Retina (tissue), 1 donor: ENCODE measurements at places on chromosomes 5 and 9.
A peak's percentile ranks its signal among the peaks of the same experiment; 100 is the strongest.

- DNase-seq: no peak
Observed at GRCh38 chr9:1028501-1029190, 21.5 kb upstream of the DMRT2 start.

DNA sequence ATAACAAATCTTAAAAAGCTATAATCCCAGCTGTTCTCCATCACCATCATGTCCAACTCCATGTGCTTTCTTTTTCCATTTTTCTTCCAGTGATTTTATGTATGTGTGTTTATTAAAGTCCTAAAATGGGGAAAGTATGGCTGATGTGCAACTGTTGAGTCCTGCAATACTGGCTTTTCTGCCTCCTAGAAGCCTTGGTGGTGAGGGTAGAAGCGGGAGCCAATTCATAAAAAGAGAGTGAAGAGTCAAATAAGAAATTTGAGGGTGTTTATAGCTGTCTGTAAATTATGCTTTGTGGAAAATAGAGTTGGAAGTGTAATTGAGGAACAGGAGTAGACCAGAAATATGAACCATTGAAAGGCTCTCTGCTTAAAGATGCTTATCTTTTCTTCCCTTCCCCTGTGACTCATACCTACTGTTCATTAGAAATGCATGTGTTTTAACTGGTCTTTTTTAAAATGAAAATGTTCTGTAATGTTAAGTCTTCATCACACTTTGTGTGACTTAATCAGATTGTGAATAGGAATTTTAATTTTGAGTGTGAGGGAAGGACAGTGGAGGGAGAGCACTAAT is 80.1 kb downstream of the ZCCHC7 start:
- no peak for DNase-seq

GRCh38 chr5:61969755-61970154 is 336.3 kb upstream of the KIF2A start:
- no peak for DNase-seq

DNA sequence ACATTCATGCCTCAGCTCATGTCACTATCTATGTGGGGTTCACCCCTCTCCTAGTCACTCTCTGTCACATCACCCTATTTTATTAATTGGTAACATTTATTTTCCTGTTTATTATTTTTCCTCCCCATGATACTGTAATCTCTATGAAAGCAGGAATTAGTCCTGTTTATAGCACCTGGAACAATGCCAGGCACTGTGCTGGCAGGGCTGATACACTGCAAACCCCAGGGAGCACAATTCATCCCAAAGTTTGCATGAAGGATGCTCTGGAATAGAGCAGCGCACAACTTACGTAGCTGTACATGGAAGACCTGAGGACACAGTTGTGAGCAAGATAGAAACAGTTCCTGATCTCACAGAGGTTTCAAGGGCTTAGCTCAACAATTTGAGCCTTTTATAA is 103.2 kb downstream of the NSG2 start:
- no peak for DNase-seq

- DNase-seq: peak; percentile 81
Observed at GRCh38 chr9:116959809-116960208, 272.7 kb downstream of the TRIM32 start.

DNA sequence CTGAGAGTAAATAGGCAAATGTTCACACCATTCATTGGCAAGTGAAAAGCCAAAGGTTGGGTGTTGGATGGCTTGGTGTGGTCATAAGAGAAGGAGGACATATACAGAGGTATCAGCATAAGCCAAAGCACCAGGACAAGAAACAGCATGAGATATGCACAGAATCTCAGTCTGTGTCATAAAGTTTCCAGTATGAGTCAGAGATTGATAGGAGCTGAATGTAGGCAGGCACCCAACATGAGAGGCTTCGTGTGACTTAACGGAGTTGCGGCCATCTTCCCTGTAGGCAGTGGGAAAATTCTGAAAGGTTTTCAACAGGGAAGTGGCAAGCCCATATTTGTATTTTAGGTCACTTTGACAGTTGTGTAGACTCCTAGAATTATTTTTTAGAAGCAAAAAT is 54.5 kb downstream of the SNCAIP start:
- DNase-seq: no peak

DNA sequence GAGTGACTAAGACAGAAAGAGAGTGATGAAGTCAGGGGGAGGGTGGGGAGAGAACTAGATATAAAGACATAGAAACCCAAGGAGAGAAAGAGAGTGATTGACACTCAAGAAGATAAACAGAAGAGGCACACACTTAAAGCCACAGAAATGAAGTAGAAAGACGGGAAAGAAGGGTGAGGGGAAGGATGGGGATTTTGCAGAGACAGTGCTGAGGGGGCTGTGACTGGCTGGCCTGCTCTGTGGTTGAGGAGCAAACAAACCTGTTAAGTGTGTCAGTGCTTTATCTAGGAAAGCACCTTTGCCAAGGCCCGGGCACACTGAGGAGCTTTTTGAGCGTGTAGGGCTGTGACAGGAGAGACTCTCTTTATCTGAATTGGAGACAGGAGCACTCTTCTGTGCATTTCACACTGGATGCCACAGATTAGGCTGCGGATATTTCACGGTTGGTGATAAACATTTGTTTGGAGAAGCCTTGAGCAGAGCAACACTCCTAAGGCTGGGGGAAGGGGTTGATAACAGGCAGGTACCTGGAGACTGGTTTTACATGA is 109.1 kb downstream of the DOCK2 start:
- DNase-seq: no peak

DNA sequence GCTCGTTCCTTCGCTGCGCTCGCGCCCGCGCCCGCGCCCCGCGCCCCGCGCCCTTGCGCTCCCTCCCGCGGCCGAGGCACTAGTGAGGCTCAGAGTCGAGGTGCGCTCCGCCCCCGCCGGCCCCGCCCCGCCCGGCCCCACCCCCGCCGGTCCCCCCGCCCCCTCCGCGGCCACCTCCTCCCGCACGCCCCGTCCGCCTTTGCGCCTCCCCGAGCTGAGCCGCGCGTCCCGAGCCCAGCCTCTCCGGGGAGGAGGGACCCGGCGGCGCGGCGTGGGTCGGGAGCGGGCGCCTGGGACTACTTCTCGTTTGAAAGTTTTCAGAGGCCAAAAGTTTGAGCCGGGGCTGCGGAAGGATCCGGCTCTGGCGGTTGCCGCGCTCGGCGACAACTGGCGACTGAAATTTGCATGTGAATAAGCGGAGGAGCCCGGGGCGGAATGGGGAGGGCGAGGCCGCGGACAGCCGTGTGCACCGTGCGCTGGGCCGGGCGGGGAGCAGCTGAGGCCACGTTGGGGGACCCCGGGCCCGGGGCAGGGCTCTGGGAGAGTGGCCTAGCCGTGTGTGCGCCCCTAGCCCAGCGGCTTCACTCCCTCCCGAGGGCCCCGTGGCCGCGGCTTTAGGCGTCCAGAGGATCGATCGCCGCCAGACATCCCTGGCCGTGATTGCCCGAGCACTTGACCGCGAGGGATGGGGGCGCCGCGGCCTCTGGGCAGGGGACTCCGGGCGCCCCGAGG is at the start of gene NOTCH1:
Gene NOTCH1 (minus strand): TSS at position 84 of the 732 bp plus-strand sequence. CDS start 262 bp downstream, outside the sequence.
- DNase-seq: peak; percentile 95

DNA sequence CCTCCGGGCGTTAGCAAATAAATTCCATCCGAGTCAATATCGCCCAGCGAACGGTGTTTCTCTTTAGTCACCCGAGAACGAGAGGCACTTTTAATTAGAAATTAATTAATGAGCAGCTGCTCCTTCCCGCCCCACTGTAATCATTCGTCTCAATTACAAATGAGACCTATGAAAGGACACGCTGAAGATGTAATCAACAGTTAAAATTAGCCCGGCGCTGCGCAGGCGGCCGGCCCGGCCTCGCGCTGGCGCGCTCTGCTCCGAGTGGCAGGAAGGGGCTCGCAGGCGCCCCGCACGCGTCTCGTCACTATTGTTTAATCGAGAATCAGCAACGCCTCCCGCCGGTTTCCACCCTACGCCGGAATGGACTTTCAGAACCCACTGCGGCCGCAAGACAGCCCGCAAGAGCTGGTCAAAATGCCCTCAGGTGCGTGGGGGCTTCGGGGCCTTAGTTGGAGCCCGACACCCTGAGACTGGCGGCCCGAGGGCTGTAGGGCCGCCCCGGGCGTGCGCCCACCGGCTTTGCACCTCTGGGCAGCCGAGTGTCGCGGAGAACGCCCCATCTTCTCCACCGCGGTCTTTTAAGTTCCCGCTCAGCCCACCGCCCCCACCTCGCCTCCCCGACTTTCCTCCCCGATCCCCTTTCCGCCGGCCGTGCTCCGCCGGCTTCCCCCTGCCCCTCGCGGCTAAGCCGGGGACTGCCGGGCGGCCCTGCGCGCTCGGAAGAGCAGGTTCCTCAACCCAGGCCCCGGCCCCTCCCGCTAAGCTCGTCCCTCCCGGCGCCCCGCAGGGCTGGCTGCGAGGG is 597 bp upstream of the IRX4 start:
- peak; percentile 78 for DNase-seq

DNA sequence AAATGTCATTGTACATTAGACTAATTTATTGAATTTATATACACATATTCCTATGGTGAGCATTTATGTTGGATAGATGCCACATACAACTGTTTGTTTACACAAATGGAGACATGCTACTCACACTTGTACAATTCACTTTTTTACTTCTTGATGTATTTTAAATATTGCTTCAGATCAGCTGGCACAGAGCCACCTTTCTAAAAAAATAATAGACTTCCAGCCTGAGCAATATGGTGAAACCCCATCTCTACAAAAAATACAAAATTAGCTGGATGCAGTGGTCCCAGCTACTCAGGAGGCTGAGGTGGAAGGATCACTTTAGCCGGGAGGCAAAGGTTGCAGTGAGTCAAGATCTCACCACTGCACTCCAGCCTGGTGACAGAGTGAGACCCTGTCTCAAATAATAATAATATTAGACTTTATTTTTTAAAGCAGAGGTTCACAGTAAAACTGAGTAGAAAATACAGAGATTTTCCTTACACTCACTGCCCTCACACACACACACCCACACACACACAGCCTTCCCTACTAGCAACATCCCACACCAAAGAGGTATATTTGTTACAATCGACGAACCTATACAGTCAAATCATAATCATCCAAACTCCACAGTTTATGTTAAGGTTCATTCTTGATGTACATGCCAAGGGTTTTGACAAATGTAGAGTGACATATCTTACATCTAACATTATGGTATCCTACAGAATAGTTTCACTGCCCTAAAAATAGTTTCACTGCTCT is 16.5 kb upstream of the ADRB2 start:
- DNase-seq: no peak

- DNase-seq: no peak
Observed at GRCh38 chr5:86880785-86881492, 263.2 kb downstream of the COX7C start.

DNA sequence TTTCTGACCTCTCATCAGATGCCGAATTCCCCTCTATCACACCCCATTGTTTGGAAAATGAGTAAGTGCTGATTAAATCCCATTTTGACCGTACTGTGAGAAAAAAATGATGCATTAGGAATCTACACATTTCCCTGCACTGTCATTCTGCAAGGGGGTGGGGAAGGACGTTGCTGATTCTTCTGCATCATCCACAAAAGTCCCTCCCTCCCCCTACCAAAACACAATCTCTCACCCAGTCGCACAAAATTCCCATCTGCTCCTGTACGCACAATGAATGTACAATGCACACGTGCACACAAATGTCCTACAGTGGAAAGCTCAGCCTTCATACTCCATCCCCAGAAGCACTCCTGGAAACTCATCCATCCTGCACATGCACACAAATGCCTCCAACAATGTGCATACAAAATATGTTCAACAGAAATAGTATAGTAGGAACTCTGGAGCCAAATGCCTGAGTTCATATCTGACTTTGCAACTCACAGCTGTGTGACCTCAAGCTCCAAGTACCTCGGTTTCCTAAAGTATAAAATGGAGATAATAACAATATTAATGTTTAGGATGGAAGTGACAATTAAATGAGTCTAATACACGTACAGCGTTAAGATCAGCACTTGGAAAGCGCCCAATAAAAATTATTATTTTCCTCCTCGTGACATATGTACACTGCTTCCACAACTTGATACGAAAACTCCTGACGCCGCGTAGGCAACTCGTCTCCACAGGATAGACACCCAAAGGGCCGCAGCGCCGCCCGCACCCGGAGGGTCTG is 809 bp downstream of the TNIP1 start:
- no peak for DNase-seq

GRCh38 chr5:143491646-143492045 is 88.2 kb upstream of the NR3C1 start:
- no peak for DNase-seq

DNA sequence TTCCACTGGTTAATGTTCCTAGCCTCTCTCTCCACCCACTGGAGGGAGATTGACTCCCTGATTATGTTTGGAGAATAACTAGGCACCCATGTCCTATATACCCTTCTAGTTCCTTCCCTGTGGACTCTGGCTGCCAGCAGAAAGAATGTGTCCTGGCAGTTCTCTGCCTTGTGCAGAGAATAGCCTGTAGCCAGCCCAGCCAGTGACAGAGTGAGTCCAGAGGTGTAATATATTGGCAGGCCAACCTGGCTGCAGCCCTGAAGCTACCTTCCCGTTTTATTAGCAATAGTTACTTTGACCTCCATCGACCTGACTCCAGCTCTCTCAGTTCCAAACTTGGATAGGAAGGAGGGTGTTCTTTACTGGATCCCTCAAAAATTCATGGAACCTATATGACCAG is 8.1 kb downstream of the SETD9 start:
- no peak for DNase-seq

GRCh38 chr5:67291066-67291465 is 94.5 kb upstream of the CD180 start:
- no peak for DNase-seq

DNA sequence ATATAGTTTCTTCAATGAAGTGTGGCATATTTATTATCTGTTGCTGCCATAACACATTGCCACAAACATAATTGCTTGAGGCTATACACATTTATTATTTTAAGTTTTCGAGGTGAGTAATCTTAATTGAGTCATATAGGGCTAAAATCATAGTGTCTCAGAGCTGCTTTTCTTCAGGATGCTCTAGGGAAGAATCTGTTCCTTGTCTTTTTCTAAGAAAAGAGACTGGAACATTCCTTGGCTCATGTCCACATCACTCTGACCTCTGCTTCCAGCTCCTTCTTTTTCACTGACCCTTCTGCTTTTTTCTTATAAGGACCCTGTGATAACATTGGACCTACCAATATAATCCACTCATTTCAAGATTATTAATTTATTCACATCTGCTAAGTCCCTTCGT is 632.4 kb upstream of the TYRP1 start:
- DNase-seq: no peak

DNA sequence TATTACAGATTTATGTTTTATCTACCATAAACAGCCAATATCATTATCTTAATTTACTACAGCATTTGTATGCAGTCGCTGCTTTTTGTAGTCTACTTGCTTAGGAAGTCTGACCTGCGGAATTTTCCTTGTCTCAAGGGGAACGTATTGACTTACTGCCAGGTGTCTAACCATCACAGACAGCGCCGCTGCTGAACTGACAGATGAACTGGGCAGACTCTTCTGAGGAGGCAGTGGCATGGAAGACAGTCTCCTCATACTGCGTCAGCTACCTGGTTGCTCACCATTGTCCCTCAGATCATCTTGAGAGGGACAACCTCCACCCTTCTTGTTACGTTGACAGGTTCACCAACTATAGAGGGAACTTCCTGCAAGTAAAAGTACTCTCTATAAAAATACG is 574.3 kb upstream of the ZNF462 start:
- no peak for DNase-seq

- DNase-seq: no peak
Observed at GRCh38 chr5:121138495-121138907, 674.4 kb downstream of the PRR16 start.

GRCh38 chr9:24090566-24090965 is 264.5 kb upstream of the ELAVL2 start:
- no peak for DNase-seq
